ENCODE measurements at places on chromosomes 5 and 9.

- no peak for DNase-seq
Measured at GRCh38 chr5:26295541-26295940, 742.8 kb downstream of the CDH9 start.

- DNase-seq, result no peak
Measured at GRCh38 chr5:35438786-35439185, 178.9 kb upstream of the SPEF2 start.

DNA sequence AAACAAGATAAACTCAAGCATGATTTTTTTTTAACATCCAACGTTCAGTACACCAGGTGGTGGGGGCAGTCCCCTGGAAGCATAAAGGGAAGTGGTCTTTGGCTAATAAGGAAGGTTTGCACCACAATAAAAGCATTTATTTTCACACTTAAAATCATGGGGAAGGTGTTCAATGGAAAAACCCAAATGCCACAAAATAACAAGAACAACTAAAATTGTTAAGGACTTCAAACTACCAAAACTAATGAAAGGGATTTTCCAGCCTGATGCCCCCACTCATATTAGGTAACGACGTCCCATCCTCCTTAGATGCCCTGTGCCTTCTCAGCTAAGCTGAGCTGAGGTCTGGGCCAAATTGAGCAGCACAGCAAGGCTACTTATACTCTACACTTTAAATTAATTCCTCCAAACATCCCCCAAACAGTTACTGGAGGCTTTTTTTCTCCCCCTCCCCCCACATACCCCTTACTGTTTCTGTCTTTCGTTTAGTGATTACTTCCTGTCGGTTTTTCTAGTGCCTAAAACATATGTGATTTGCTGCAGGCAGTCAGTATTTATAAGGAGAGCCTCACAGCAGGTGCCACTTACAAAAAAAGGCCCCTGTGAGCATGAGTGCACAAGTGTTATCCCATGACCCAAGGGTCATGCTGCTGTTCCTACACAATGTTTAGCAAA, 259.7 kb upstream of the ZNF608 start:
- no peak for DNase-seq

- no peak for DNase-seq
Measured at GRCh38 chr5:87169300-87169991, 98.2 kb upstream of the RASA1 start.

DNA sequence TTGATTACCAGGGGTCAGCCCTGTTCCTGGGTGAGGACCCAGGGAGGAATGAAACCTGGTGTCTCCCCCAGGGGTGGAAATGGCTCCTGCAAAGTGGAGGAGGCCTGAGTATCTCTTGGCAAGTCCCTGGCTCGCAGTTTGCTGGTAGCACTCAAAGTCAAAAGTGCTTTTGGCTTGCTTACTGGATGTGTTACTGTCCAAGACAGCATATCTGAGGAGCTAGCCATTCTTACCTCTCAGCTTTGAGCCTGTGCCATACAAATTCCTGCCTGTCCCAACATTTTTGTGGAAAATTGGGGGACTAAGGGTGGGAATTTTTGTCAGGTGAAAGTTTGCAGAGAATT, 9.9 kb downstream of the ZNF618 start:
- DNase-seq, result no peak

GRCh38 chr5:127696683-127697082, 6.5 kb upstream of the CCDC192 start:
- DNase-seq, result no peak

Data from activated CD4-positive, alpha-beta T cell treated with anti-CD3 and anti-CD28 coated beads, Interleukin-2, amount 50 U/mL, for 1 hour (primary cell).